ENCODE measurements at places on chromosomes 4 and X. TPM values are rescaled to one million over a fixed set of nuclear protein-coding genes. Genes with fewer than 3 reads are reported as not detected.

Gene AADAT
- total RNA-seq, result not detected

- no peak for DNase-seq
Observed at GRCh38 chr4:5474756-5475155, 233.6 kb downstream of the EVC2 start.

- DNase-seq, result no peak
Observed at GRCh38 chr4:92099861-92100260, 203.9 kb upstream of the GRID2 start.

DNA sequence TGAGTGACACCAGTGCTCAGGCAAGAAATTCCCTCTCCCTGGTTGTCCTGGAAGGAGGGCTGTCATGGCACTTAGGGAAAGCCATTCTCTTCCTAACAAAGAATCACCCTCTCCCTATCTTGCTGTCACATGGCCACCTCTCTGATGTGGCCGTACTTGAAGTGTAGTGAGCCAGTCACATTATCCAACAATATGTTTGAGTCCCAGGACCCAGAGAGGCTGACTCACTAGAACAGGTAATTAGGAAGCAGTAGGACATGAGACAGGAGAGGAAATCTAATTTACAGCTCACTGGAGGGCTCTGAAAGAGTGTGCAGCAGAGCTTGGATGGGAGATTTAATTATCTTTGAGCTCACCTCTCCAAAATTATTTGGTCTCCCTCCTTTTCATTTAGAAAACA is 299.1 kb downstream of the ARHGAP24 start:
- no peak for DNase-seq
